Stimulated activated CD8-positive, alpha-beta memory T cell treated with anti-CD3 and anti-CD28 coated beads, Interleukin-15, amount 100 ng/mL, for 1 hour (primary cell): ENCODE measurements at places on chromosomes 11 and 22.

DNA sequence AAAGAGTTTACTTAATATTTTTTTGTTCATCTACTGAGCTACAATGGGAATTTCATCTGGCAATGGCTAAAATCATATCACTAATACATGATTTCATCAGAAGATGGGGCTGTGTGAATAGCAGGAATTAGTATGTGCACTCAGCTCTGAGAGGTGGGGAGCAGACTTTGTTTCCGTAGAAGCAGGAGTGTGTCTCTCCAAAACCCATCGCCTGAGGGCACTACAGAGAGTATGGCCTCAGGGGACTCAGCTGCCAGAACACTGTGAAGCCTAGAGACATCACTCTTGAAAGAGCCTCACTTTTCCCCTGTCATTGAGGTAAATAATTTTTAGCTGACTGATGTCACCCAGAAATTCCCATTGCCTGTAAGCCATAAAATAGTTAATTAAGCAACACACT, 261.4 kb upstream of the ISX start:
- no peak for DNase-seq

GRCh38 chr11:117878939-117879475, 2.5 kb upstream of the FXYD6 start:
- no peak for DNase-seq

- DNase-seq: no peak
These were observed 33.4 kb upstream of the PTPRJ start for GRCh38 chr11:47946682-47947559.

DNA sequence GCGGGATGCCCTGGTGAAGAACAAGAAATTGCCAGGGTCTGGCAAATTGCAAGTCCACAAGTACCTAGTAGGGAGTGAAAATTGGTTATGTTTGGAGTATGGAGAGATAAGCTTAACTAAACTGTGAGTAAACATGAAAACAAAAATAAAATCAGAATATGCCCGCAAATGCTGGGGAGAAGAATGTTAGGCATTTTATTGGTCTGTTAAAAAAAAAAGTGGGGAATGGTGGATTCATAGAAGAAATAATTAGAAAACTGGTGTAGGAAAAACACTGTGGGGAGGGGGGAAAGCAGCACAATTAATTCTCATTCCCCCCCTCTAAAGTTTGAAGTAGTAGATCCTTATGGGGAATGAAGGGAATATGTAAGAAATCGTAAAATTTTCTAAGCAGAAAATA, 40.6 kb upstream of the HSD17B12 start:
- DNase-seq: no peak
